ENCODE measurements at places on chromosomes 12 and 14.

GRCh38 chr12:21934173-21934572, 7.1 kb downstream of the ABCC9 start:
- DNase-seq = no peak

DNA sequence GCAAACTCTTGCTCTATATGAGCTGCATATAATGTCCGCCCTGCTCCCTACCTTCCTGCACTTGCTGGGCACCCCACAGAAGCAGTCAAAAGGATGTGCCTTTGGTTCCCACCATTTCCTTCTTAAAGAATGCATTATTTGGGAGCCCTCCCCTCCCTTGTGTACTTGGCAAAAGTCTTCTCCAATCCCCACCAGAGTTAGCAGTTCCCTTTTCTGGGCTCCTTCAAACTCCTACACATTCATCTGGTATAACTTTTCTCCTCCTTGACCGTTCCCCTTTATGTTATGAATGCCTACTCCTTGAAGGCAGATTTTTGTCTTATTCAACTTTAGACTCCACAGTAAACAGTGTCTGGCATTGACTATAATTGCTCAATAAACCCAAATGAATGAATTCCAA, 27.8 kb downstream of the AREL1 start:
- no peak for DNase-seq

DNA sequence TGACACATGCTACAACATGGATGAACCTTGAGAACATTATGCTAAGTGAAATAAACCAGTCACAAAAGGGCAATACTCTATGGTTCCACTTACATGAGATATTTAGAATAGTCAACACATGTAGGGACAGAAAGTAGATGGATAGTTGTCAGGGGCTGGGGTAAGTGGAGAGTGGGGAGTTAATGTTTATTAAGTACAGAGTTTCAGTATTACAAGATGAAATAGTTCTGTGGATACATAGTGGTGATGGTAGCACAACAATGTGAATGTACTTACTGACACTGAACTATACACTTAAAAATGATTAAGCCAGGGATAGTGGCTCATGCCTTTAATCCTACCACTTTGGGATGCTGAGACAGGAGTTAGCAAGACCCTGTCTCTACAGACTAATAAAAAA, 8.7 kb downstream of the NUP107 start:
- no peak for DNase-seq

DNA sequence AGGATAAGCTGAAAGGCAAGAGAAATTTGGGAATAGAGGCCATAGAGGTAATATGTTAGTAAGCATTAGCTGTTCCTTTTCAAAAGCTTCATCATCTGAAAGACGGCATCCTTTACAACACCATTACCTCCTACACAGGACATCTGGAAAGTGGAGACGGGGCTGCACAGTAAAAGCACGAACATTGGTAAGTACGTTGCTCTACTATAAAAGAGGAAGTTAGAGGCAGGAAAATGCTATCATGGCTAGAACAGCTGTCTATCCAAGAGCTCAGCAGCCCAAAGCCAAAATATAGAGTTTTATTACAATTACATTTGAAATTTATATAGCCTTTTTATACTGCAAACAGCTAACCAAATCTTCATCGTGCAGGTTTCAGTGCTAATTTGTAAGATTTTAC, 172.3 kb upstream of the GRIP1 start:
- DNase-seq = no peak

DNA sequence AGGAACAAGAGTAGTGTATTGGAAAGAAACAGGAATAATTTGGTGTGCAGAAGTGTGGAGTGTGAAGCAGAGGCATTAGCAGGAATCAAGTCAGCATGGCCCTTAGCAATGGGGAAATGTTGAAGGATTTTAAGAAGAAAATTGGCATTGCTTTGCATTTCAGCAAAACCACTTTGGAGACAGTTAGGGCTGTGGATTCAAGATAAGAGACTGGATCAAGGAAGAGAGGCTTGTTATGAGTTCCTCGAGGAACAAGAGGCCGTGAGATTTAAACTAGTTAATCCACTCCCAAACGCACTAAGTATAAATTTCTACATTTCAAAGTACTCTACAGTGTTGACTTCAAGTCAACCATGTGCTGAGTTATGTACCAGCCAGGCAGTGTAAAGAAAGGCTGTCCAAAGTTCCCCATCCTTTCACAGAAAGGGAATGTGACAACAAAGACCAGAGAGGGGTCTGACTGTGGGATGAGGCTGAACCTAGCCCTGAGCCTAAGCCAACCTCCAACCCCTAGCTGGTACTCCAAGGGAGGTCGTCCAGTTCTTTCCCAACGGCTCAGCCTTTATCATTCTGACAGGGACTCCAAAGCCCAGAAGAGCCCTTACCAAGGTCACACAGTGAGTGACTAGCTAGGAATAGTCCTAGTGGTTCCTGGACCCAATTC, 91.2 kb upstream of the BMP4 start:
- no peak for DNase-seq

DNA sequence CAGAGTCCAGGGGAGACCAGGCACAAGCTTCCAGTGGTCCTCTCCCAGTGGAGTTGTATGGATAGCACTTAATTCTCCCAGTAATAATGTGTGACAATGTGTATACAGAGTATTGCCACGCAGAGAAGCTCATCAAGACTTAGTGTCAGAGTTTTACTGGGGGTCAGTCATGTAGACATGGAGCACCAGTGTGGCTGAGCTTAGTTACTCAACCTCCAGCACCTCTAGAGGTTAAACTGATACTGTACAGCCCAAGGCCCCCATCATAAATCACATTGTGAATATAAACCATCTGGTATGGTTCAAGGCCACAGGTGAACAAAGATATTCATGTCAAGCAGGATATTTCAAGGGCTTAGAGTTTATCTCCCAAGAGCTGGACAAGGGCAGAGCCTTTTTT, 378.1 kb upstream of the TMPO start:
- no peak for DNase-seq

DNA sequence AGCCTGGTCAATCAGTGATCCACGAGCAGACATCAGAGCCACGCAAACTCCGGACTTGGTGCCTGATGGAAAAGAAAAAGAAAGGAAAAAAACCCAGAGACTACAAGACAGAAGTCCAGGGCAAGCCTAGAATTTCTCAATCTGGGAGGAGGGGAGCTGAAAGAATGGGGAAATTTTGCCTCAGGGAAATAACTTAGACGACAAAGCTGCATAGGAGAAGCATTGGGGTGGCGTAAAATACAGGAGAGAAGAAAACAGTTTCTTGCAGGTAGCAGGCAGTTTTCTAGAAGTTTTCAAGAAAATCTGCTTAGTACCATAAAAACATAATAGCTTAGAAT, 2.6 kb upstream of the SLC11A2 start:
- no peak for DNase-seq

DNA sequence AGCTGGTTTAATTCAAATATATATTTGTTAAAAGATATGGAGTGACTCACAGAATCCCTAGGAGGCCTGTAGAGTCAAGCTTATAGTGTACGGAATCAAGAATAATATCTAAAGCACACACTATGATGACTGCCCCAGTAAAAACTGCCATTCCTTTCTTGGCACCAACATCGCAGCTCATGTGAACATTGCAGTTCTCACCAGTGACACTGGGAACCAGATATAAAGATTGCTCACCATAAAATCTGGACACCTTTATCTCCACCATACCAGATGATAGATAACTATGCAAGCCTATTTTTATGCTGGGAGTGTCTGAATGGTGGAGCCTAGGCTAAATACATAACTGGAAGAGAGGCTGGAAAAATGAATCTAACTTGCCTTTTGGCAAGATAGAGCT, 463.9 kb upstream of the TBX3 start:
- no peak for DNase-seq

- DNase-seq = no peak
Measured at GRCh38 chr12:105922670-105923102, 216.1 kb downstream of the NUAK1 start.
